Inflammatory macrophage treated with lipopolysaccharide for 4 hours (primary cell): ENCODE measurements at places on chromosomes 11 and 22.

DNA sequence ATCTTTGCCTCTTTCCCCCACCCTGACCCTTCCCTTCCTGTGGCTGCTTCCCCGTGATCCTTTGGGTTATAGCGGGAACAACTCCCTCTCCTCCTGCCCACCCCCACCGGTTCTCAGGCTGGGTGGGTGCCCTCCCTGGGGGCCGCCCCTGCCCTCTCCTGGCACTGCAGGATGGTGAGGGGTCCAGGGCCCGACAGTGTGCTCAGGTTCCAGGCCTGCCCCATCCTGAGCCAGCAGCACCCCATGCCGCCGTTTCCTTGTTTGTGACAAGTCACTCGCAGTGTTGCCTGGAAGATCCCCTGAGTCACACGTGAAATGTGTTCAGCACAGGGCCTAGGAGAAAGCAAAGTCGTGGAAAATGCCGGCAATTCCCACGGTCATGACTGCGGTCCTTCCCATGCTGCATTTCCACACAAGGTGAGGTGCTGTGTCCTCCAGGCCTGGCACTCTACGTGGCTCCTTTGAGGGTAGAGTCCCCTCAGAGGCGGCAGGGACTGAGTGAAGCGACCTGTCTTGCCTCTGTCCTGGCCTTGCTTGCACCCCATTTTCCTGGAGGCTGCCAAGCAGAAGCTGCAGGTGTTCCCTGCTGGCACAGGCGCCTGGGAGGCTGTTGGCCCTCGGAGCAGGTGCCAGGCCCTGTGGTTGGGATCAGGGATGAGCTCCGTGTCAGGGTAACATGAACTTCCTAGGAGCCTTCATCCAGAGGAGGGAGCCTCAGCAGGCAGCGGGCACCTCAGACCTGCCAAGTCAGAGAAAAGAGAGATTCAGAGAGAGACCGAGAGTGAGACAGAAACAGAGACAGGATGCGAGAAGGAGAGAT lies 80.5 kb upstream of the LINC01488 start:
- DNase-seq, result no peak

GRCh38 chr22:20319041-20319744 lies 667 bp downstream of the DGCR6L start:
- peak; percentile 27 for DNase-seq

DNA sequence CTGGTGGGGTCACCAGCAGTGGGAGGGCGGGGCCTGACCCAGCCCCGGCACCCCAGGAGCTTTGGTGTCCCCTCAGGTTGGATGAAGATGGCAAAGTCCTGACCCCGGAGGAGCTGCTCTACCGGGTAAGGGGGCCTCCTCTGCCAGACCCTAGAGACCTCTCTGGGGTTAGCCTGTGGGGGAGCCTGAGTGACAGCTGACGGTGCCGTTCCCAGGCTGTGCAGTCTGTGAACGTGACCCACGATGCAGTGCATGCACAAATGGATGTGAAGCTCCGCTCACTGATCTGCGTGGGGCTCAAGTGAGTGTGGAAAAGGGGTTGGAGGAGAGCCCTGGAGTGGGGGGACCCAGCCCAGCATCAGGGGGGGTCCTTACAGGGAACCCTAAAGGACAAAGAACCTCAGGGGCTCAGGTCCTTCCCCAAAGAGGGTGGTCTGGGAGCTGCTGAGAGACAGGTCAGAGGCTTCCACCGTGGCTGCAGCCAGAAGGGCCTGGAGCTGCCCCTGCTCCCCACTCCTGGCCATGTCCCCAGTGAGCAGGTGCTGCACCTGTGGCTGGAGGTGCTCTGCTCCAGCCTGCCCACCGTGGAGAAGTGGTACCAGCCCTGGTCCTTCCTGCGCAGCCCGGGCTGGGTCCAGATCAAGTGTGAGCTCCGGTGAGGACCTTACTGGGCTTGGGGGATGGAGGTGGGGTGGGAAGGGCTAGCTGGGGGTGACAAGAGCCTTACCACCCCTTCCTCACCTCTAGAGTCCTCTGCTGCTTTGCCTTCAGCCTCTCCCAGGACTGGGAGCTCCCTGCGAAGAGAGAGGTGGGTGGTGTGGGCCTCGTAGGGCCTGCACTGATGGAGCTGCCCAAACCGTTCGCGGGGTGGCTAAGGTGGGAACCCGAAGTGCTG lies 38.6 kb downstream of the SGSM3 start:
- no peak for DNase-seq

DNA sequence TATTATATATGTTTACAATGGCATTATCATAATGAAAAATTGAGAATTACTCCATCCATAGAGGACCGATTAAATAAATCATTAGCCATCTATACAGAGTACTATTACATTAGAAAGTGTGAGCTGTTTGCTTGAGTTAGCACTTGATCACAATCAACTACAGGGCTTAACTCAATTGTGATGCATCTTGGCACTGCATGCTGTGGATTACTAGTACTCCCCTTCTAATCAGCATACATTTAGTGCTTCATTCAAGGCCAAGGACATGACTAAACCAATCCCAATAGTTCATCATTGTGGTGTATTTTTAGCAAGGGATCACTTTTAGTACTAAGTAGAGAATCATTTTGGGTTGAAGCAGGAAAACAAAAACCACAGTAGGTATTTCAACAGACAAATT lies 23.5 kb upstream of the ARHGAP42 start:
- no peak for DNase-seq

DNA sequence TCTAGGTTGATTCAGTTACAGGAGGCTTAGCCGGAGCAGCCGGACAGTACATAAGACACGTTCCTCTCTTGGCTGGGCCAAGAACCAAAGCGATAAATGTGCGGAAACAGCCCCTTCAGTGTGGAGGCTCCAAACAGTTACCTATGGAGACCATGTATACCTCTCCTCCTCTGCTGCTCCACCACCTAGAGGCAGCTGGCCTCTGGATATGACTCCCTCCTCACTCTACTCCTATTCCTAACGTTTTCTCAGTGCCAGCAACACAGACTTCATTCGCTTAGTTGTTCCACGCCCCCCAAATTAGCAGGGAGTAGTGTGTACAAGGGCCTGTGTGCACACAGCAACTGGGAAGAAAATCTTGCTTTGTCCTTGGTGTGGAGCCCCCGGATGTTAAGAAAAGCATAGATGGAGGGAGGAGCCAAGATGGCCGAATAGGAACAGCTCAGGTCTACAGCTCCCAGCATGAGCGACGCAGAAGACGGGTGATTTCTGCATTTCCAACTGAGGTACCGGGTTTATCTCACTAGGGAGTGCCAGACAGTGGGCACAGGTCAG lies 362.3 kb upstream of the KIRREL3 start:
- DNase-seq, result no peak

GRCh38 chr11:93216511-93217101 lies 18.8 kb upstream of the SLC36A4 start:
- no peak for DNase-seq

- DNase-seq, result no peak
Measured at GRCh38 chr22:19689408-19689807, 24.9 kb upstream of the SEPTIN5 start.

DNA sequence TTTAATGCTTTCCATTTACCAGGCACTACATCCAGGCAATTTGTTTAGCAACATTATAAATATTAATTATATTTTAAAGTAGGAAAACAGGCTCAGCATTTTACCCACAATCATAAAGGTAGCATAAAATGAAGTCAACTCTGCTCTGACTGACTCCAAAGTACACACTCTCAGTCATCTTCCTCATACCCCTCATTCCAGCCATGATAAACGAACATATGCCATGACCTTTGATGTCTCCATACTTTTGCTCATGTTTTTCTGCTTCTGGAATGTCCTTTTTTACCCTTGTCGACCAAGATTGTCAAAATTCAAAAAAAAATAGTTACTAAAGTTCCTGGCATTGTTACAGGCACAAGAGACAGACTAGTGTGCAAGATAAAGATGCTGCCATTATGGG lies 77.7 kb upstream of the SOX6 start:
- no peak for DNase-seq

- DNase-seq, result no peak
Measured at GRCh38 chr11:114368918-114369680, 31.2 kb downstream of the C11orf71 start.

GRCh38 chr11:133425245-133425644 lies 107.1 kb downstream of the OPCML start:
- no peak for DNase-seq

- DNase-seq, result no peak
Measured at GRCh38 chr22:35569916-35570315, 29.3 kb downstream of the RASD2 start.

GRCh38 chr11:111393585-111393984 lies 14.5 kb upstream of the POU2AF1 start:
- DNase-seq, result no peak

DNA sequence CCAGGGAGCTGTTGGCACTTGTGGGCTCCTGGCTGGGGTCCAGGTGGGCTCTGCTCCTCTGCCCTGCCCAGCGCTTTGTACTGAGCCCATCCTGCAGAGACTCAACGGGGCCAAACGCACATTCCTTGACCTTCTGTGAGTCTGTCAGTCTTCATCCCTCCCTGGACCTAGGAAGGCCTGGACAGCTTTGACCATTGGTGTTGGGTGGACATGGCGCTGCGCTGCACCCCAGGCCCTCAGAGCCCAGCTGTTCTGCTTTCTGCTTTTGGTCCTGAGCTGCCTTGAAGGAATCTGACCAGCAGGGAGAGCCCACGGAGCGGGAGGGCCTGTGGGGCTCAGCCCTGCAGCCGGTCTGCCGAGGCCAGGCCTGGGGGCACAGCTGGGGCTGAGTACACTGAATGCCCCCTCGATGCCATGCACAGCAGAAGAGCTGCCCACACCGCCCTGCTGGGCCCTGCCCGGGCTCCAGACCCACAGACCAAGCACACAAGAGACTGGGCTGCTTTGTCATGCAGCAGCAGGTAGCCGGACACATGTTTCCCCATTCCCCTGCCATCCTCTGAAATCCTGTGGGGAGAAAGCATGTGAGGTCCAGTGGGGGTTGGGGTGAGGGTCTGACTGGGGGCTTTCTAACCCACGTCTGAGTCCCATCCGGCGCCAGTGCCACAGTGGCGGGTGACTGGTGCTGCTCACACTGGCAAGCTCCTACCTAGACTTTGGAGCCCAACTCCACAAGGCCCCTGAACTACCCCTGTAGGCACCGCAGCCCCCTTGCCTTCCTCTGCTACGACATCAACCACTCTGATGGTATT lies 24.1 kb upstream of the CCDC188 start:
- DNase-seq, result no peak

DNA sequence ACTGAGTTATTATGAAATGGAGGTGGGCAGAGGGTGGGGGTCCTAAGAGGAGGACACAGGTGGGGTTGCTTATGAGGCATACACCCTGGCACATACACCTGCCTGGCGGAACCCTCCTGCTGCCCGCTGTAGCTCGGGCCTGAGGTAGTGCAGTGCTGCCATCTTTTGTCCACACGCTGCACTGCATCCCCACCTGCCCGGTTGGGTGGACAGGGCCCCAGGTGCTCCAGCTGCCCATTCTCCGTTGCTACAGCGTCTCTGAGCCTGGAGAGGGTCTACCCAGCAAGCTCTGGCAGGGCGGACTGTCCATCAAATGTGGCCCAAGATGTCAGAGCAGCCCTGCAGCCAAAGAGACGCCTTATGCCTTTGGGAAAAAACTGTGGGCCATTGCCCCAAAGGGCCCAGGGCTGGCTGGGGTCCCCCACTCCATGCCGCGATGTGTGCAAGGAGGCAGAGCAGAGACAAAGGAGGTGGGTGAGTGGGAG lies 131.2 kb downstream of the BUD13 start:
- DNase-seq, result no peak

DNA sequence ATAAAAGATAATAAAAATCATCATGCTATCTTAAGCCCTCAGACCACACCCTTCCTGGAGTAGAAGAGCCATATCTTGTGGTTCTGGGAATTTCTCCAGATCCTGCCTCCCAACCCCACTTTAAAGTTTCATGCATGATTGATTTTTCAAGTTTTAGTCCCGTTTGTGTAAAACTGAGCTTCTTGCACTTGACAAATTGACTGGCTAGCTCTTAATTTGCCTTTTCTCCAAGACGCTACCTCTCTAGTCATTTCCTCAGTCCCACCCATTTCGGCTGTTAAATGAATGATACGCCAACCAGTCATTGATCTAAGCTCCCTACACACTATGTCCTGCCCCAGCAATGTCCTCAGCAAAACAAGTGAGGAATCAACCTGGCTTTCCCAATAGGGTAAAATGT lies 71.8 kb upstream of the TEAD1 start:
- DNase-seq, result no peak

DNA sequence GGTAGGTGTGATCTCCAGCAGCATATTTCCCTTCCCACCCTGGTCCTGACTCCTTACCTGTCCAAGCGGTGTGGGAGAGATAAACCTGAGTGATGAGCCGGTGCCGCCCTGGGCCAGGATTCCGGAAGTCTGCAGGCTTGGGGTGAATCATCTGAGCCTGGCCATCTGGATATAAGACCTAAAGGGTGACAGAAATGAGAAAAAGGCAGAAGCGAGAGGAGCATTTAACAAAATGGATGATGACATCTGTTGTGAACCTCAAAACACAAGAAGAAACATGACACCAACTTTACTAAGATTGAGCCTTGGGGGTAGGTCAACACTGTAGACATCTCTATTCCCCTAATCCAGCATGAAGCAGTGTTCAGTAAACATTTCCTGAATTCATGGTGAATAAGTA lies 62.8 kb downstream of the AAMDC start:
- DNase-seq, result no peak

GRCh38 chr11:47411884-47412746 lies 3.7 kb downstream of the SLC39A13 start:
- peak; percentile 64 for DNase-seq

GRCh38 chr11:116929414-116930090 lies 92.1 kb upstream of the APOA1 start:
- DNase-seq, result peak; percentile 35

- no peak for DNase-seq
Measured at GRCh38 chr11:68052137-68052873, 13.5 kb downstream of the TCIRG1 start.

DNA sequence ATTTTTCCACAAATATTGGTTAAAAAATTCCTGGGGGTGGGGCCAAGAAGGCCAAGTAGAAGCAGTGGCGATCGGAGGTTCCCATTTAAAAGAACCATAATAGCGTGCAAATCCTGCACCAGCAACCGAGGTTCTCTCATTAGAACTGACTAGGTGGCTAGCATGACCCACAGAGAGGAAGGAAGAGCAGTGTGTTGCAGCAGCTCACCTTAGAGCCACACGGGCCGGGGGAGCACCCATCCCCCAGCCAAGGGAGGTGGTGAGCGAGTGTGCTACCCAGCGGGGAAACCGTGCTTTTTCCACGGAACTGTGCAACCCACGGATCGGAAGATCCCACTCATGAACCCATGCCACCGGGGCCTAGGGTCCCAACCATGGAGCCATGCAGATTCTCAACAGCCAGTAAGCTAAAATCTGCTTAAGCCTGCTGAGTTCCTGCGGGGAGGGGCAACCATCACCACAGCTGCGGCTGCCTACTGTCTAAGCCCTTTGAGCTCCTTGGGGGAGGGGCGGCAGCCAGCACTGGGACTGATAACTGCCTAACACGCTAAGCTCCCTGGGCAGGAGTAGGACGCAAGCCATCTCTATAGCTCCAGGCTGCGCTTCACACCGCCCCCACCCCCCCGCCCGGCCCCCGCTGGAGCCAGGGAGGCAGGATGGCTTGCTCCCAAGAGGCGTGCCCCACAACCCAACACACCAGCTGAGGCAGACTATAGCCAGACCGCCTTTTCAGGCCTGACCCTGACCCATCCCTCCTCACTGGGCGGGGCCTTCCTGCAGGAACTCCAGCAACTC lies 21.0 kb upstream of the HTATIP2 start:
- DNase-seq, result no peak
